SK-MEL-5 (cell line): ENCODE measurements at places on chromosomes 5 and 9. TPM values are rescaled to one million over a fixed set of nuclear protein-coding genes. Genes with fewer than 3 reads are reported as not detected.

Gene THBS4
- total RNA-seq, result 0.48 TPM in 1 of 2 replicates, not detected in the other

Gene SPINK6
- 0.61 TPM in 1 of 2 replicates, not detected in the other for total RNA-seq

Gene GLRA1
- not detected in 2 replicates for total RNA-seq

- no peak for DNase-seq
These were observed 16.7 kb downstream of the GOLGA2 start for GRCh38 chr9:128259156-128259555.

GRCh38 chr5:77316871-77317661 lies 106.6 kb downstream of the PDE8B start:
- DNase-seq, result no peak

DNA sequence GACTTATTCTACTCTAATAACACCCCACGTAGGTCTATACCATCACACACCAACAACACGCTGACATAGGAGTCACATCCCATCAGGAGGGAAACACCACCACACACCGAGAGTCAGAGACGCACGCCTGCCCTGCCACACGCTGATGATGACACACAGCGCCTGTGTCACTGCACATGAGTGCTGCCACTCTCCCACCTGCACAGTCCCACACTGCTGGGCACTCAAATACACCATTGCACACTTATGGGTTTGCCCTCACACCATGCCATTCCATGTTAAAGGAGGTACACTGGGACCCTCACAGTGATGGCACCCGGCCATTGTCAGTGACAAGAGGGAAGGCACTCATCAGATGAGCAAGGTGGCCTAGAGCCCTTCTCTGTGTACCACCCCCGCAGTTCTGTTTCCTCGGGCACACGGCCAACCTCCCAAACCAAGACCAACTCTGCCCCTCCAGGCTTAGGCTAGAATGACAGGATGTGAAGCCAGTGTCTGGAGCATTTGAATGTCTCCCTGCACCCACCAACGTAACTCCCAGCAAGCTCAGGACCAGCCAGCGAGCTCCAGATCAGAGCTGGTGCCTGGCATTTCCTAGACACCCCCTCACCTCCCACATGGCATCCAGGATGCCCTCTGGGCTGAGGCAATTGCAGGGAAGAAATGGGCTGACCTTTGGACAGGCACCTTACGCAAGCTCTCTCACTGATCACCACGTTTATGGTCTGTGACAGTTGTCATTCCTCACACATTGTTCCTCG lies 3.6 kb upstream of the CPLX2 start:
- peak; percentile 44 for DNase-seq

DNA sequence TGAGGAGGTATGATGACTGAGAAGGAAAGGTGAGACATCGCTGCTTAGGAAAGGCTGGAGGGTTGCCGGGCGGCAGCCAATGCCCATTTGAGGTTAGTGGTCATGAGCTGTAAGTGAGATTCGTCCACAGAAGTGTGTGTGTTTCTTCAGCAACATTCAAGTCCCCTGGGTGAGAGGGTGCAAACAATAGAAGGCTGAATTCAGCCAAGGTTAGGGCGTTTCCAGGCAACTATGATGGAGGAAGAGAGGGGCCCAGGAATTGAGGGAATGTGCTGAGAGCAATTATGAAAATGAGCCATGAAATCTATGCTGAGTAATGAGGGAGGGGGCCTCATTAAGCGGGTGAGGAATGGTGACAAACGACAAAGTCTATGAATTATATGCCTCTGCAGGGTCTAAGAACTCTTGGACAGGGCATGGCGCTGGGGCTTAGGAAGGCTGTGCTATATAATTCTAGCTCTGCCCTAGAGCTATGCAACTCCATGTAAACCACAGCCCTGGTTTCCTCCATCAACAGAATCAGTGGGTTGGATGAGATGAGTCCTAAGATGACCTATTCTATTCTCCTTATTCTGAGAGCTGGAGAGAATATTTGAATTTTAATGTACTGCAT lies 96.0 kb downstream of the SLIT3 start:
- DNase-seq, result no peak

DNA sequence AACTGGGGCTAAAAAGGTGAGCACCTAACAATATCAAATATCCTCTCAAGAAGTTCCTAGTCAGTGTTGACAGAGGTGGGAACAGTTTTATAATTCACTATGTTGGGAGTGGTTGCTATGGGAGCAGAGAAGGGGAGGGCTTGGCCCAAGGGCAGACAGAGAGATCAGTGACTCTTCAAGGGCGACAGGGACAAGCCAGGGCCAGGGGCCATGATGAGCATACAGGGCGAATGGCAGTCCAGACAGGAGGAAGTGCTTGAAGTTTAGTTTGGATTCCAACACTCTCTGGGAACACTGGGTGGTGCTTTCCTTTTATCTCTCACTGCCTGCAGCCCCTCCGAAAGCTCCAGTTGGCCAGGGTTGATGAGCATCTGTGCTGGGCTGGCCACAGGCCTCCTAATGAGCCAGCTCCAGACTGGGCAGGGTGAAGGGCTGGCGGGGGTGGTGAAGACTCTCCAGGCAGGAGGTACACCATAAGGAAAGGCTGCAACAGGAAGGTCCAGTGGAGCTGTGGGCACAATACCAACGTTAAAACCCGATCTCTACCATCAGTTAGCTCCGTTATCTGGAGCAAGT lies 111.3 kb downstream of the TMEM174 start:
- DNase-seq, result no peak

DNA sequence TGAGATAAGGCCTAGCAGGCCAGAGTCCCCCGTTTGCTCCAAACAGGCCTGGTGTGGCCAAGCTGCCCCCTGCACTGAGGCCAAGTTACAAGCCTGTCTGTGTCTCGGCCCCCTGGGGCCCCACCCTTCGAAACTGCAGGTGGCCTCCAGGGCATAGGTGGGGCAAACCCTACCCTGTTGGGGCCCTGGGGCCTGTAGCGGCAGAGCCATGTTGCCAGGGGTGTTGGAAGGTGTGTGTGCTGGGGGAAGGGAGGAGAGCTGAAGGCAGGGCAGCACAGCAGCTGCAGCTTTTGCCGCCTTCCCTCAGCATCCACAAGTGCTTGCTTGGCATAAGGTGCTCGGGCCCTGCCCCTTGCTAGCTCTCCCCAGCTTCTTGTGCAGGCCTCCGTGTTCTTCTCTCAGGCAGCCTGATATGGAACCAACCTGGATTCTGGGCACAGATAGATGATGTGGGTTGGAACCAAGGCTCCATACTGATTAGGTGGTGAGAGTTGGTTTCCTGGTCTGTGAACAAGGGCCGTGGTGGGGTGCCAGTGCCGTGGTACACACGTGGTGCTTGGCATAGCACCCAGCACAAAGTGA lies 12.7 kb downstream of the IRF1 start:
- no peak for DNase-seq

DNA sequence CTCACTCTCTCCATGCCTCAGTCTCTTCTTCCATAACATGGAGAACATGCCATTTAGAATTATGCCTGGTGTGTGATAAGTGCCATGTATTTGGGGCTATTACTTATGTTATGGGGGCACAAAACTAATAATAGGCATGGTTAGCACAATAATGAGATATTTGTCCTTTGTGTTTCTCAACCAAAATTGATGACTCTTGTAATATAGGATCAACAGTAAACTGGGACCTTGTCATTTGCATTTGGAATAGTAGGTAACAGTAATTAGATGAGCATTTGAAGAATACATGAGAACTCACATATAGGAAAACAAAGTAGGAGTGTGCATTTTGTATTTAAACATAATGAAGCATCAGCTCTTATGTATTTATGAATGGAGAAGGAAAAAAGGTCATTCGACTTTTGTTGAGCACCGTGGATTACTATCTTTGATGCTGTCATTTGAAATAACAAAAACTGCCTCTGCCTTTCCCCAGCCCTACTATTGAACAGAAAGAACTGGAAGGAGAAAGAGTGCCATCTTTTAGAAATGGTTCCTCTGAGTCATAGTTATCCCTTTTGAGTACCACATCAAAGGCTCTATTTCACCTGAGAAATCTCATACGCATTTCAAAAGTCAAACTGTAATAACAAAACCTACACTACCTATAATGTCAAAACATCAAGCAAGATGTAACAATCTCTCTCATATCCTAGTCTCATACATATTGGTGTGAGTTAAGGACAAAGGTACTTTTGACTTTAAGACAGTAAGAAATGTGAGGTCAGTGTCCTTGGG lies 655.2 kb downstream of the PDE4D start:
- no peak for DNase-seq

DNA sequence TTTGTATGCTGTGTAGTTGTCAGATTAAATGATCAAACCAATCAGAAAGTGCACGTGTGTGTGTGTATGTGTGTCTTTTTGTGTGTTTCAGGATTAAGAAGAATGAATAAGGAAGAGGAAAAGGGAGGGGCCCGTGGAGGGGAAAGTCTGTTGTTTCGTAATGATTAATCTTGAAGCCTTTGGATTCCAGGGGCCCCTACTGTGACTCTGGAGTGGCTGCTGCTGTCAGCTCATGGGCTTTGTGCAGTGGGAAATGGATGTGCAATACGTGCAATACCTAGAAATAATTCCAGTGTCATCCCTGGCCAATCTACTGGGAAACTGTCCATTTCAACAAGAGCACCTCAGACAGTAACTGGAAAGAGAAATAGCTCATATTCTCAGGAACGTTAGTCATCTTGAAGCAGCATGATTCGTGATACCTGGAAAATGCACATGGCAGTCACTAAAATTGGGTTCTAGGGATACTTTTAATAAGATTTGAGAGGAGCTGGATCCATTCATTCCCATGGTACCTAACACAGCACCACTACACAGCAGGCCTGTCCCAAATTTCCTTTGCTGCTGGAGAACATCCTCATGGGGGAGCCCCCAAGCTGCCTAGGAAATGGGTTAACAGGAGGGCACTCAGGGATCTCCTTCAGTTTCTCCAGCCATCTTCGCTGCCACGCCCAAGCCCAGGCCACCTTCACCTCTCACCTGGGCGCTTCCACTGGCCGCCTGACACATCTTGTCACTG lies 186.3 kb downstream of the NR3C1 start:
- DNase-seq, result no peak

DNA sequence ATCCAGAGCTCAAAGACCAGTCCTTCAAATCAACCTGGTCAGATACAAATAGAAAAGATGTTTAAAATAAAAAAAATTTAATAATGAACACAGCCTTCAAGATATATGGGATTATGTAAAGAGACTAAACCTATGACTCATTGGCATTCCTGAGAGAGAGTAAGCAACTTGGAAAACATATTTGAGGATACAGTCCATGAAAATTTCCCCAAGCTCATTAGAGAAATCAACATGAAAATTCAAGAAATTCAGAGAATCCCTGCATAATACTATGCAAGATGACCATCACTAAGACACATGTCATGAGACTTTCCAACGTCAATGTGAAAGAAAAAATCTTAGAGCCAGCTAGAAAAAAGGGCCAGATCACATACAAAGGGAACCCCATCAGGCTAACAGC lies 512.9 kb upstream of the PTGER4 start:
- no peak for DNase-seq

- no peak for DNase-seq
These were observed 71.1 kb downstream of the EHMT1 start for GRCh38 chr9:137689745-137690529.
